CD4-positive, alpha-beta T cell (primary cell): ENCODE measurements at places on chromosomes 6 and 20.

DNA sequence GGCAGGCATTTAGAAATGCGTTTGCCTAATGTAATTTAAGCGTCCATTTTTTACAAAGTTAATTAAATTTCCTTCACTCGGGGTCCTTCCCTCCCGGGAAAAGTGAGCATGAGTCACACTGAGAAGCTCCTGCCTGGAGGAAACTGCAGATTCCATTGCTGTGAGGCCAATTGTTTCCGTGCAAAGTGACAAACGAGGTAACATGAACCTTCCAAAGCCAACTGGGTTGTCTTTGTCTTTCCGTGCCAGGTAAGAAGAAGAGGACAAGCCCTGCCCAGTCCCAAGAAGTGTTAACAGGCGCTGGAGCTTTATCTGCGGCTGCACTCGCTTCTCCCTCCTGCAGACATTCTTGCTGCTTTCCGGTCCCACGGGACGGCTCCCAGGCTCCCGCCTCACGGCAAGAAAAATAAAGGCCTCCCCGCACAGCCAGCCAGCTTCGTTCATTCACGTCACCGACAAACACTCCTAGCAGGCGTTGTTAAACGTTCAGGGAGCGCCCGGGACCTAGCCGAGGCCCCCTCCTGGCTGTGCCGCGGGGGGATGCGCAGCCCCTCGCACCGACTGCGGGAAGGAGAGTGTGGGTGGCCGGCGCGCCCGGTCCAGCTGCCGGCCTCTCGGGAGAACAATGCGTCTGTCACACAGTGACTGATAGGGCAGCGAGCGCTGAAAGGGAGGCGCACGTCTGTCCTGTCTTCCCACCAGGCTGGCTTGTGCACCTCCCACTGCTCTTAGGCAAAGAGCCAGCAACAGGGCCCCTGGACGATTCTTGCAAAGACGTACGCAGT, 61.5 kb upstream of the HDDC2 start:
- H3K4me3 ChIP-seq: no peak overlapping the region
- H3K36me3 ChIP-seq: no peaks in the 10 kb centered on the region
- no peak for DNase-seq
- peaks cover 7% of the 10 kb centered on the region for H3K4me1 ChIP-seq
- peaks cover 17% of the 10 kb centered on the region for H3K27me3 ChIP-seq

GRCh38 chr20:45621593-45621992, 7.9 kb upstream of the WFDC10A start:
- H3K27ac ChIP-seq: no peak overlapping the region
- no peaks in the 10 kb centered on the region for H3K36me3 ChIP-seq
- no peak overlapping the region for H3K4me3 ChIP-seq
- H3K27me3 ChIP-seq: no peaks in the 10 kb centered on the region
- DNase-seq: no peak

GRCh38 chr6:87817183-87817582, 115.2 kb upstream of the AKIRIN2 start:
- H3K4me3 ChIP-seq: no peak overlapping the region
- no peaks in the 10 kb centered on the region for H3K36me3 ChIP-seq
- no peak for DNase-seq
- no peak overlapping the region for H3K27ac ChIP-seq

GRCh38 chr6:163585932-163586437, 171.5 kb downstream of the QKI start:
- H3K4me3 ChIP-seq: no peak overlapping the region
- H3K36me3 ChIP-seq: no peaks in the 10 kb centered on the region
- no peak overlapping the region for H3K27ac ChIP-seq
- no peaks in the 10 kb centered on the region for H3K27me3 ChIP-seq
- H3K4me1 ChIP-seq: no peaks in the 10 kb centered on the region

GRCh38 chr6:170122651-170123050, 168.2 kb downstream of the DLL1 start:
- H3K4me3 ChIP-seq: no peak overlapping the region
- no peak overlapping the region for H3K27ac ChIP-seq
- H3K27me3 ChIP-seq: peaks cover 3% of the 10 kb centered on the region
- no peaks in the 10 kb centered on the region for H3K36me3 ChIP-seq

DNA sequence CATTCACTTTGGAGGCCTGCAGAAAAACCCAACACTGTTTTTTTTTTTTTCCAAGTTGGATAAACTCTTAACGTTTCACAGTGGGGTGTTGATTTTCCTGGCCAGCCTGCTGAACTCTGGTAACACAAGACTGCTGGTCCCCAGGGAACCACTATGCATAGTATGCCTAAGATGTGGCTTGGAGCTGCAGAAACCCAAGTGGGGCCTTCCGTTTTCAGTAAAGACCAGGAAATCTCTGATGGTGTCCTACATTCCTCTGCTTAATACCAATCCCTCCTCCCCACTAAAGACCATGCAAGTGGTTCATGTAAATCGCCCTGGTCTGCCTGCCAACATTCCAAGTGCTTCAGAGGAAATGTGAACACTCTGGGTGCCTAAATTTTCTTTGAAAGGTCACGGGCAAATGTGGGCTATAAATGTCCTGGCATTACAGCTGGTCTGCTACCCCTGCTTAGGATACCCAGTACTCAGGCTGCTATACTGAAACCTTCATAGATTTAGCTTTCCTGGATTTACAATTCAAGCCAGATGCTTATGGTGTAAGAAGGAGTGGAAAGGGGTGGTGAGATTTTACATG, 615.4 kb downstream of the MAFB start:
- H3K36me3 ChIP-seq: no peaks in the 10 kb centered on the region
- no peak overlapping the region for H3K4me3 ChIP-seq
- DNase-seq: no peak
- H3K27ac ChIP-seq: no peak overlapping the region
- no peaks in the 10 kb centered on the region for H3K4me1 ChIP-seq
- H3K27me3 ChIP-seq: no peaks in the 10 kb centered on the region

GRCh38 chr6:53418288-53418687, 69.5 kb upstream of the ELOVL5 start:
- no peak for DNase-seq
- no peak overlapping the region for H3K4me3 ChIP-seq
- H3K4me1 ChIP-seq: no peaks in the 10 kb centered on the region
- H3K27me3 ChIP-seq: no peaks in the 10 kb centered on the region
- H3K36me3 ChIP-seq: no peaks in the 10 kb centered on the region

DNA sequence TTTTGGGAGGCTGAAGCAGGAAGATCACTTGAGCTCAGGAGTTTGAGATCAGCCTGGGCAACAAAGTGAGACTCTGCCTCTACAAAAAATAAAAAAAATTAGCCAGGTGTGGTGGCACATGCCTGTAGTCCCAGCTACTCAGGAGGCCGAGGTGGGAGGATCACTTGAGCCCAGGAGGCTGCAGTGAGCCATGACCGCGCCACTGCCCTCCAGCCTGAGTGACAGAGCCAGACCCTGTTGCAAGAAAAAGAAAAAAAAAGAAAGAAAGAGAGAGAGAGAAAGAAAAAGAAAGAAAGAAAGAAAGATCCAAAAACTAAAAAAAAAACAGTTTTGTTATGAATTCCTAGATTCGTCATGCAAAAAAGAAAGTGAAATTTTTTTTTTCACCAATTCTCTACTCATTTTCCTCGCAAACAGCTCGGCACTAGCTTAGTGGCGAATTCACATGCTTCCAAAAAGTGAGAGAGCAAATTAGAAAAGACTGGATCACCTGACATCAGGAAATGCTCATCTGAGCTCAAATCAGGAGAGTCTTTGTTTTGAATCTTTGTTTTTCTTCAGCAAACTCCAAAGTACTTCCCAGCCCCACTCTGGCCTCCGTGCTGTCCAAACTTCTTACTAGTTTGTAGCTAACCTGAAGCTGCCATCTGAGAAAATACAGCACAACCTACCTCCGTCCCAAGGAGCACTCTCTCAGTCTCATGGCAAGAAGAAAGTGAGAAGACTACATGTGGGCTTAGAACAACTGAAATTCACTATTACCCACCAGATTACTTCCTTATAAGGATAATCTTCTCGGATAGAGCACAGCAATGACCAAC, 27.0 kb downstream of the IPCEF1 start:
- no peak for DNase-seq
- H3K27ac ChIP-seq: no peak overlapping the region
- no peaks in the 10 kb centered on the region for H3K36me3 ChIP-seq
- H3K27me3 ChIP-seq: no peaks in the 10 kb centered on the region
- no peaks in the 10 kb centered on the region for H3K4me1 ChIP-seq

- peaks cover 15% of the 10 kb centered on the region for H3K4me1 ChIP-seq
- H3K4me3 ChIP-seq: no peak overlapping the region
- H3K36me3 ChIP-seq: no peaks in the 10 kb centered on the region
- DNase-seq: no peak
Observed at GRCh38 chr6:127937102-127937501, 36.2 kb upstream of the THEMIS start.

DNA sequence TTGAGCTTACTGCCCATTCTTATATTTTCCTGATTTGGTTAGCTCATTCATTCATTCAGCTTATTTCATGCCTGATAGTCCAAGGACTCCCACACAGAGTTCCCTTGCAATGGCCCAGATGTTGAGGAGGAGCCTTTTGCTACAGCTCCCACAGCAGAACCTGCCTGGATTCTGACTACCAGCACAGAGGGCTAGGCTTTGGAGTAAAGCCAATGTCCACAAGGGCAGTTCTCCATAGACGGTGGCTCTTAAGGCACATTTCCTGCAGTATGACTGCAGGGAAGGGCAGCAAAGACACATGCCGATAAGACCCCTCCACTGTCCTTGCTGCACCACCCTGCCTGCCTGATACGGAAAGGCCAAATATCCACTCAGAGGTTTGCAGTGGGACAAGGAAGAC, 112.3 kb upstream of the SYNDIG1 start:
- no peak overlapping the region for H3K27ac ChIP-seq
- no peaks in the 10 kb centered on the region for H3K4me1 ChIP-seq
- H3K36me3 ChIP-seq: no peaks in the 10 kb centered on the region
- no peak for DNase-seq
- H3K4me3 ChIP-seq: no peak overlapping the region

GRCh38 chr6:24689964-24690363, 23.1 kb downstream of the ACOT13 start:
- no peak overlapping the region for H3K4me3 ChIP-seq
- no peak for DNase-seq
- H3K4me1 ChIP-seq: no peaks in the 10 kb centered on the region
- H3K27ac ChIP-seq: no peak overlapping the region
- no peaks in the 10 kb centered on the region for H3K27me3 ChIP-seq
- H3K36me3 ChIP-seq: no peaks in the 10 kb centered on the region

GRCh38 chr6:167968091-167968490, 29.4 kb upstream of the KIF25 start:
- peaks cover 2% of the 10 kb centered on the region for H3K36me3 ChIP-seq
- no peaks in the 10 kb centered on the region for H3K4me1 ChIP-seq
- no peak for DNase-seq
- no peak overlapping the region for H3K4me3 ChIP-seq
- no peaks in the 10 kb centered on the region for H3K27me3 ChIP-seq

- no peak overlapping the region for H3K27ac ChIP-seq
- H3K27me3 ChIP-seq: peaks cover 11% of the 10 kb centered on the region
- peaks cover 6% of the 10 kb centered on the region for H3K36me3 ChIP-seq
- no peak overlapping the region for H3K4me3 ChIP-seq
Observed at GRCh38 chr6:32152769-32153563, 975 bp upstream of the PPT2 start.
